ENCODE measurements at places on chromosomes 5 and 9.

DNA sequence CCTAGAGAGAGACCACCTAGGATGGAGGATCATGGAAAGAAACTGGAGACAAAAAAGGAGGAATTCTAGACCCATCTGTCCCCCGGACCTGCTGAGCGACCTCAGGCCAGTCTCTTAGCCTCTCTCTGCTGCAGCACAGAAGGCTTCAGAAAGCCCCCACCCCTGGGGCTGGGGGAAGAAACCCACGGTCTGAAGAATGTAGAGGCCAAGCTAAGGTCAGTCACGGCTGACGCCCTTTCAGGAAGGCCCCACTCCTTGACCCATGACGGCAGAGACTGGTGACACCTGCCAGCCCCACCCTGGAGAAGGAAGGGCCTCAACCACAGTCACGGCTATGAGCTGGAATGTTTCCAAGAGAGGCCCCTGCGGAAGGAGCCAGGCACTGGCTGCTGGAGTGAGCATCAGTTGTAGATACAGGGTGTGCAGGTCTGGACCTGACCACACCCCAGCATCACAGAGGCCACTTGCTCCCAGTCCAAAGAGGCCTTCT lies 120.5 kb upstream of the BOD1 start:
- no peak for DNase-seq

DNA sequence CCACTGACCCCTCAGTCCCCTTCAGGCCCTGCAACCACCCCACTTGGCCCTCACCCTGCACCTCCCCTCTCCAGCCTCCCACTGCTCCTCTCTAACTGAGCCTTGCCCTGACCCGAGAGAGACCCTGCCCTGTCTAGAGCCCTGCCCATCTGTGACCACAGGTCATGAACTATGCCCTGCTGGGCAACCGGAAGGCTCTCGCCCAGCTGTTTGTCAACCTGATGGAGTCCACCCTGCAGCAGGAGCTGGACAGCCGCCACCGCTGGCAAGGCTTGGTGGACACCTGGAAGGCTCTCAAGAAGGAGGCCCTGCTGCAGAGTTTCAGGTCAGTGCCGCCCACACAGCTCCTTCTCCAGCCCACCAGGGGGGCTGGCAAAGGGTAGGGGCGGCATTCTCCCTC lies 9.4 kb downstream of the CCDC180 start:
- DNase-seq: no peak

DNA sequence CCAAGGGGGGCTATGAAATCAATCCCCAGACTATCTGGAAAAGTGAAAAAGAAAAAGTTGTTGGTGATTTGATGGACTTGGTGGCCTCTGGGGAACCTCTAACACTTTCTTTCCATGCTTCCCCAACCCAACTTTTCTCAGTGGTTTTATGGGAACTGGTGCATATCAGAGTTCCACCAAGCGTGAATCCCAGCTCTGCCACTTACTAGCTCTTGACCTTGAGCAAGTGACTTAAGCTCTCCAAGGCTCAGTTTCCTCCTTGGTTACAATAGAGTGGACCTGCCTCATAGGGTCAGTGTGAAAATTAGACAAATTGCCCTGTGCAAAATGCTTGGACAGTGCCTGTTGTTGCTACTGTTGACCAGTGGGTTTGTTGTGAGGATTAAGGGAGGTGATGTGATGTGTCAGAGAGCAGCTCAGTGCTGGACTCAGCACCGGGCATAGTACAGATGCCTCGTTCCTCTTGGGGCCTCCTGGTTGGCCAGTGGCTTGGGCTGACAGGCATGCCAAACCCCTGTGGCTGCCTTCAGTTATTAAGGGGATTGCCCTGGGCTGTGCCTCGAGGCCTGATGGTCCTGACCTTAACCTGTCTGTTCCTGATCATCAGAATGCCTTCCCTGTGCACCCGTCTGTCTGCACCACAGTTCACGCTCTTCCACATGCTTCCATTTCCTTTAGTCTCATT lies 49.3 kb downstream of the COL15A1 start:
- no peak for DNase-seq

DNA sequence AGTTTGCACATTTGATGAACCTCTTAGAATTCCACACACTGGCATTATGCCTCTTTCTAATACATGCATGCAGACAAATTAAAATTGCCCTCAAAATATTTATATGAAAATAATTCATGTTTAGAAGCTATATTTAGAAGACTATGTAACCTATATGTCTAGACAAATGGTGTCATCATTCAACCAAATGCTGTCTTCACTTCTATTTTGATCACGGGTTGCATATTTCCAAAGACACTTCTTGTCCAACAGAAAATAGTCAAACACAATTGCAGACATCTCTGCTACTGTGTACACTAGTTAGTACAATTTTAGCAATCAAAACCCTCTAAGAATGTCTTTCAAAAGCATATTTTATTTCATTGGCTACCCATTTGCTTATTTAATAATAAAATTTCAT lies 114.0 kb downstream of the FBXO38 start:
- DNase-seq: no peak

- no peak for DNase-seq
These were observed 164.9 kb downstream of the PBX3 start for GRCh38 chr9:125911861-125912644.

- no peak for DNase-seq
These were observed 800.4 kb upstream of the DMAC1 start for GRCh38 chr9:8599937-8600336.

GRCh38 chr5:107372723-107373450 lies 297.9 kb downstream of the EFNA5 start:
- no peak for DNase-seq

- DNase-seq: no peak
These were observed 11.4 kb upstream of the LARP1 start for GRCh38 chr5:154743812-154744211.

- DNase-seq: no peak
These were observed 42.9 kb downstream of the PDCD1LG2 start for GRCh38 chr9:5553211-5553610.

GRCh38 chr5:145681216-145681615 lies 153.9 kb downstream of the PRELID2 start:
- DNase-seq: no peak

GRCh38 chr5:78405829-78406750 lies 45.7 kb downstream of the SCAMP1 start:
- no peak for DNase-seq

- DNase-seq: no peak
These were observed 96.4 kb downstream of the GNAQ start for GRCh38 chr9:77935211-77935610.

GRCh38 chr9:84297162-84297821 lies 43.3 kb downstream of the SLC28A3 start:
- no peak for DNase-seq

DNA sequence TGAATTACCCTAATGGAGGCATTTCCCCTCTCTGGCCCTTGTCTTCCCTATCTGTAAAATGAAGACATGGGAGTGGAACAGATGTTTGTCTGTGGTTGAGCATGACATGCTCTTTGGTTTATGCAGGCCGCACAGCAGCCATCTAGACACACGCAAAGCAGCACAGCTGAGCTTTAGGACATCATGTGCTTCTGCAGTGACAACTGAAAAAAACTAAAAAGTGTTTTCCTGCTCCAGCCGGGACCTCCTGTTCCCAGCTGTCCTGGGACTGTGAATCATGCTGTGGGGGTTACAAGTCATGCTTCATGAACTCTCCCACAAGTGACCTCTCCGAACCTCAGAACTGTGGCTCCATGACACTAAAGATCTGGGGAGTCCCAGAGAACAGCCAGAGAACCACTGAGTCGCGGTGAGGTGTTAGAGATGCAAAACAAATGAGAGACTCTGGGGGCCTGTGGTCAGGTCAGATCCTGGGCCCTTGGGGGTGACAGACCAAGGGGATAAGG lies 1.7 kb downstream of the SMIM3 start:
- no peak for DNase-seq

DNA sequence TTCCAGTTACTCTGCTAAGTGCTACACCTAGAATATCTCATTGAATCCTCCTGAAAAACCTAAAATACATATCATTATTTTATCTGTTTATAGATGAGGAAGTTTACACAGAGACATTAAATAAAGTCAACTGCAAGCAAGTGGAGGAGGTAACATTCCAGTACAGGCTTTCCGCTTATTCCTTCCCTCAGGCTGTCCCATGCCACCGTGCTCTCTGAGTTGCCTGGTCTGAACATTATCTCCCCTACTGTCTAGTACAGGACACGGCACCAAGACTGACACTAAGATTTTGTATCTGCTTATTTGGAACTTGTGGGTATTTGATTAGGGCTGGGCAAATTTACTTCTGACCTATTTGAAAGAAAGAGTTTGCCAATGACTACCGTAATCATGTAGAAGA lies 172.4 kb upstream of the STK32A start:
- no peak for DNase-seq

Measured in breast epithelium (tissue), 4 donors.